ENCODE measurements at places on chromosomes 5 and 9.

DNA sequence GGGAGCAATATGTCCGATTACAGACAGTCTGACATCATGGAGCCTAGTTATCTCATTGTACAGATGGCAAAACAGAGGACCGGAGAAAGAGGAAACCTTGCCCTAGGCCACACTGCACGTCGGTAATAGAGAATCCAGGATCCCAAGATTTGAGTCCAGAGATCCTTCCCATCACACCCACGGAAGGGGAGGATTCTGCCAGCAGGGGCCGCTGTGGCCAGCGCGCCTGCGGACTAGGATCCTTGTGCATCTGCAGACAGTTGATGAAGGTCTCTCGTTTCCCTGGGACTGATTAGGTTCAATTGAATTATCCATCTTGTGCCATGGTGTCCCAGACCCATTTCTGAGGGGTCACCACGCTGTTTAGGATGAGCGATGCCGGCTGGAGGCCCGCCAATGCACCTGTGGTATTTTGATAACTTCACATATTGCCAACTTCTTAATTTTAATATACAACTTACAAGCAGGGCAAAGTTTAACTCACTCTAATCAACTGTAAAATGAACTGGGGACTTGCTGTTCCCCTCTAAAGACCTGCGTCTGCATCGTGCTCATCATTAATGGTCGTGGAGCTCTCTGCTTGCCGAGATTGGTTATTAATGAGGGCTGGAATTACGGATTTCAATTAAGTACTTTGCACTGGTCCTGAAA lies 592.7 kb upstream of the BRINP1 start:
- peak; percentile 42 for DNase-seq

DNA sequence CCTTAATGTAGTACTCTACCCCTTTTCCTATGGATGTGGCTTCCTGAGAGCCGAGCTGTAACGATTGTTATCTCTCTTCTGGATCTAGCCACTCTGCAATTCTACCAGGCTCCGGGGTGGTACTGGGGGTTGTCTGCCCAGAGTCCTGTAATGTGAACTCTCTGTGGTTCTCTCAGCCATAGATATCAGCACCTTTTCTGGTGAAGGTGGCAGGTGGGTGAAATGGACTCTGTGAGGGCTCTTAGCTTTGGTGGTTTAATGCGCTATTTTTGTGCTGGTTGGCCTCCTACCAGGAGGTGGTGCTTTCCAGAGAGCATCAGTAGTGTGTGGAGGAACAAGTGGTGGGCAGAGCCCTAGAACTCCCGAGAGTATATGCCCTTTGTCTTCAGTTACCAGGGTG lies 122.1 kb downstream of the GABRG2 start:
- DNase-seq: no peak

DNA sequence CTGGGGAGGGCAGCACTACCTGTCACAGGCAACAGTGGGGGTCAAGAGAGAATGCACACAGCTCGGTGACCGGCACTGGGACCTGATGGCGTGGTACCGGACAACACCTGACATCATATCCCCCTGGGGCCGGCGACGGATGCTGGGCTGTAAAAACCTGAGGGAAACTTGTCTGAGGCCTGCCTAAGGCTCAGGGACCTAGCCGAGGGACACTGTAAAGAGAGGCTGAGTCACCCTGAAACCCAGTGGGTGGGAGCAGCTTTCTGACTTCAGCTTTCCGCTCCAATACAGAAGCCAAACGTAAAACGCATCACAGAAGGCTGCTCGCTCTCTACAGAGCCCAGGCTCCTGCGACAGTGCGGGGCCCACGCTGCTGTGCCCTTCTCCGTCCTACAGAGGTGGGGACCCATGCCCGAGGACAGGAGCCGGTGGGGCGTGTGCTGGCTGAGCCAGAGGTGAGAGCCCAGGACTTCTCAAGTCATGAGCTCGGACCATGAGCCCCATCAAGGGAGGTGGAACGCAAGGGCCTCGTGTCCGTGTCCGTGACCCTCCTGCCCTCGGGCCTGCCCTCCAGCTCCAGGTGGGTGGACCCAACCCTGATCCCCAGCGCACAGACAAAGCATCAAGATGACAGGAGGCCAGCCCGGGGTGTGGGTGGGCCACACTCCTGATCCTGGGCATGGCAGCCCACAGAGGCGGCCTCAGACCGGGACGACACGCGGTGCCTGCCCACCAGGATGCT lies 5.3 kb downstream of the RALGDS start:
- DNase-seq: no peak

DNA sequence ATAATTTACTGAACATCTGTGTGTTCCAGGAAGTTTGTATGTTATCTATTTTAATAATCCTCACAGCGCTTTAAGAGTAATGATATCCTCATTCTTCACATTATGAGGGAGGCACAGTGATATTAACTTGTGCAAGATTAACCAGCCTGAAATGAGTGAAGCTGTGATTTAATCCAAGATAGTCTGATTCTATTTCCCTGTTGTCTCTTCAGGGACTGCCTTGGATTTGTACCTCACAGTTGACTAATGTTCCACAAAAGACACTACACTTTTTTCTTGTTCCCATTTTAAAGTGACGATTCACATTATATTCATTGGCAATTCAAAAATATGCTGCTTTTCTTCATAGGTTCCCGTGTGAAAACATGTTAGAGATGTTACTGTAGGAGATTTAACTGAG lies 125.3 kb upstream of the GNA14 start:
- no peak for DNase-seq

GRCh38 chr5:54001976-54002775 lies 308.2 kb downstream of the ARL15 start:
- peak; percentile 9 for DNase-seq

DNA sequence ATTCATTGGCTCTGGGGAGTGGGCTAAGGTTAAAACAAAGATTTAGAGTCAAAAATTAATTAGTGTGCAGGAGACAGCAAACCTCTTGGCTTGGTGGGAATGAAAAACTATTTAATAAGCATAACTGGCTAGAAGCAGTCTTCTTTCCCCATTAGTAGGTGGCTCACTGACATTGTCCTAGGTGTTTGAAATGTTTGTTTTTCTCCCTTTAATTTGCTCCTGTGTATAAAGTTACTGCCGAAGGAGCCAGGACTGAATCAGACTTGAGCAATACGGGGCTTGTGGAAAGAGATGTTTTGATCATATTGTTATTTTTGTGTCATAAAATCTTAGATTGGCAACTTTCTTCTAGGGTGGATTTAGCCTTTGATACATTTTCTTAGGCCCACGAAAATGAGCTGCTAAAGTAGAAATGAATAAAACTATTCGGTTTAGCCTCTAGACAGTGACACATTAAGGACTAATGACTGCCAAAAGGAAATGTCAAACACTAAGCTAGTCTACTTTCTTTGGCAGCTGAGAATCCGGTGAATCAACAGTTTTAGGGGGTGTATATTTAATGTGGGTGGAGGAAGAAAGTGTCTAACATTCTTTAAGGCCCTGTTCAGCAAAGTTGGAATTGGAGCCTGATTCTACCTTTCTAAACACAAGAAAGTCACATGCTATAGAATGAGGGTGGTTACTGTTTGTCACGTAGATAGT lies 30.2 kb downstream of the LRRTM2 start:
- no peak for DNase-seq

DNA sequence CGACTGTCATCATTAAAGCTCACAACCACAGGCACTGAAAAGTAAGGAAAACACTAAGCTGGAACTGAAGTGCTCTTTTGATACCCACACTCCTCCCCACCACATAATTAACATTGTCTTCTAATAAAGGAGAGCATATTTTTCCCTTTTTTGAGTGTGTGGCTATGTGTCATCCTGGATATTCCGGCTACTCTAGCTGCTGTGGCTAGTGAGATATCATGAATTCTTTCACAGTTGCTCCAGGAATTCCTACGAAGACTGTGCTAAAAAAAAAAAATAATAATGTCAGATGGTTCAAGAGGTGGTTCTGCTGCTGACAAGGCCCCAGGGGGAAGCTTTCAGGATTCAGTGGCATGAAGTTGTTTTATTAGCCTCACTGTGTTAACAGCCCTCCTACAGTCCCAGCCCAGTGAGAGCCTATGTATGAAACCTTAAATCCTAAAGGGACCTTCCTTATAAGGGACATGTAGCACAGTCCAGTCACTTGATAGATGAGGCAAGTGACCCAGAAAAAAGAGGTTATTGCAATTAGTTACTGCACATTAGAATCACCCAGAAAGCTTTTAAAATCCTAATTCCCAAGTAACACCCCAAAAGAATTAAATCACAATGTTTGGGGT lies 46.6 kb downstream of the TMEM252 start:
- DNase-seq: no peak

- DNase-seq: no peak
These were observed 53.0 kb upstream of the PHYKPL start for GRCh38 chr5:178285399-178286225.

- no peak for DNase-seq
These were observed 2.8 kb upstream of the WWC1 start for GRCh38 chr5:168288349-168289245.

DNA sequence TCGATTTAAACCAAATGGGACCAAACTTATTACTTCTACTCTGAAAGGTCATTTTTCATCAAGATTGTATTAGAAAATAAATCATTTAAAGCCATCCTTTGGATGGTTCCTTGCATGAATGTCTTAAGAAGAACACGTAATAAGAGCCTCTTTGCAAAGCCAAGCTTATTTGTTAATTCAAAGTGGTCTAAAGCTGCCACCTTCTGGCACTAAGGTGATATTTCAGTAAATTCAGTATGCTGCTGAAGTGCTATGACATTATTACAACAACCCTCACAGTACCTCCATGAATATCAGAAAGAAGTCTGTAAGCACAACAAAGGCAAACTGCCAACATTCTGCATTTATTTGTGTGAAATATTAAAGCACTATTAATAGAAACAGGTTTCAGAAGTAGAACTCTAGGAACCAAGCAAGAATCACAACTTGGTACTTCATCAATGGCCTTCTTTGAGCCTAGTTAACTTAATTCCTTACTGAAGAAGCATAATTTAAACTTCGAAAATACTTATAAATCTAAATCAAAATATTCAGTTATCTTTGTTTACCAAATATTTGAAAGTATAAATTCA lies 53.1 kb upstream of the TYRP1 start:
- DNase-seq: peak; percentile 73

- DNase-seq: no peak
These were observed 259.1 kb downstream of the TMEM167A start for GRCh38 chr5:82817897-82818676.

- DNase-seq: no peak
These were observed 17.2 kb downstream of the FGF10 start for GRCh38 chr5:44372028-44372427.

GRCh38 chr9:89179540-89179894 lies 899 bp upstream of the SHC3 start:
- no peak for DNase-seq

DNA sequence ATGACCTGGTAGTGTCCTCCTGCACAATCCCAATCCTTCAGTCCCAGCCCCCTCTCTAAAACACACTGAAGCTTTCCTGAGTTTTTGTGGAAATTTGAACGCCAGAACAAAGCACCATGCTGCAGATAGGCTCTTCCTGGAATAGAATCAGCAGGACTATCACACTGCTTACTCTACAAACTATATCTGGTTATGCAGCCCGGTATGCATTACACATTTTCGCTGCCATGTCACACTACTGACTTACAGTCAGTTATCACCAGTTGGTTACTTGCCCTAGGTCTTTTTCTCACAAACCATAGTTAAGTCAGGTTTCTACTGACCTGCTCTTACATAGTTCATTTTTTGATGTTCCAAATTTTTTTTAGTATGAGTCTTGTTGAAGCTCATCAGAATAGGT lies 24.9 kb downstream of the PLCXD3 start:
- no peak for DNase-seq

DNA sequence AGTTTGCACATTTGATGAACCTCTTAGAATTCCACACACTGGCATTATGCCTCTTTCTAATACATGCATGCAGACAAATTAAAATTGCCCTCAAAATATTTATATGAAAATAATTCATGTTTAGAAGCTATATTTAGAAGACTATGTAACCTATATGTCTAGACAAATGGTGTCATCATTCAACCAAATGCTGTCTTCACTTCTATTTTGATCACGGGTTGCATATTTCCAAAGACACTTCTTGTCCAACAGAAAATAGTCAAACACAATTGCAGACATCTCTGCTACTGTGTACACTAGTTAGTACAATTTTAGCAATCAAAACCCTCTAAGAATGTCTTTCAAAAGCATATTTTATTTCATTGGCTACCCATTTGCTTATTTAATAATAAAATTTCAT lies 114.0 kb downstream of the FBXO38 start:
- no peak for DNase-seq

DNA sequence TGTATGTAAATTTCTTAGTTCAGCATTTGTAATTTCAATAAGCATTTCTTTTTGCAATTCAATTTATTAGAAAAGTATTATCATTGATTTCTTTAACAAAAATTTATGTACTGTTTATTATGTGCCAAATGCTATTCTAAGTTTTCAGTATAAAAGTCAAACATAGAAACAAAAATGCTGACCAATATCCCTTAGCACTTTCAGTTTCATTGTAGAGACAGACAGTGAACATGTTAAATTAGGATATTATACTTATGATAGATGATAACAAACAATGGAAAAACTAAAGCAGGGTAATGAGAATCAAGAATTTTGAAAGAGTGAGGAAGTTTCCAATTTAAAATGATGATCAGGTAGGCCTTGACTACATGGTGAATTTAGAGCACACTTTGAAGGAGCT lies 1106.0 kb downstream of the TAF11L14 start:
- no peak for DNase-seq

DNA sequence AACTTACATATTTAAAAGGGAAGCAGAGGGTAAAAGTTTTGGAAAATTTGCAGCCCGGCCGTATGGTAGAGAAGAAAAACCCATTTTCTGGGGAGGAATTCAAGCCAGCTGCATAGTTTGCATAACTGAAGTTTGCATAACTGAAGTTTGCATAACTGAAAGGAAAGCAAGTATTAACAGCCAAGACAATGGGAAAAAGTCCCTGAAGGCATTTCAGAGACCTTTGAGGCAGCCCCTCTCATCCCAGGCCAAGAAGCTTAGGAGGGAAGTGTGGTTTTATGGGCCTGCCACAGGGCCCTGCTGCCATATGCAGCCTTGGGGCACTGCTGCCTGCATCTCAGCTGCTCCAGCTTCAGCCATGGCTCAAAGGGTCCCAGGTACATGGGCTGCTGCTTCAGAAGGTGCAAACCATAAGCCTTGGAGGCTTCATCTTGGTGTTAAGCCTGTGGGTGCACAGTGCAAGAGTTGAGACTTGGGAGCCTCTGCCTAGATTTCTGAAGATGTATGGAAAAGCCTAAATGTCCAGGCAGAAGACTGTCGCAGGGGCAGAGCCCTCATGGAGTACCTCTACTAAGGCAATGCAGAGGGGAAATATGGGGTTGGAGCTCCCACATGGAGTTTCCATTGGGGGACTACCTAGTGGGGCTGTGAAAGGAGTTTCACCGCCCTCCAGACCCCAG lies 36.9 kb upstream of the CXCL14 start:
- DNase-seq: no peak

- no peak for DNase-seq
These were observed 7.2 kb downstream of the PDLIM4 start for GRCh38 chr5:132264546-132265335.

- DNase-seq: no peak
These were observed 30.3 kb downstream of the LMX1B start for GRCh38 chr9:126643945-126644527.

GRCh38 chr5:134568761-134569695 lies 43.6 kb downstream of the JADE2 start:
- no peak for DNase-seq

Measured in NB4 (cell line).